ENCODE measurements at places on chromosomes 4 and X.

DNA sequence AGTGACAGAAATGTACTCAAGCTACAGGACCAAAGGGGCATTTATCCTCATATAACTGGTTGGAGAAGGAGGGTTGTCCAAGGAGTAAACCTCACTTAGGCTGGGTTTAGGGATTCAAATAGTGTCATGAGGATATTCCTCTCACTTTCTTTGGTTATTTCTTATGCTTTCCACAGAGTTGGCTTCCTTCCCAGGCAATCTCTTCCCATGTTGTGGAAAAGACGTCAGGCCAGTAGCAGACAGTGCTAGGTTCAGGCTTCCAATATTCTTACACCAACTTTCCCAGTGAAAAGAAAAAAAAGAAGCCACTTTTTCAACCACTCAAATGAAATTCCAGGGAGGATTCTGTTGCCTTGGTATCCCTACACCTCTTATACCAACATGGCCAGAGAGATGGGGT lies 653.0 kb downstream of the C4orf33 start:
- no peak for DNase-seq

GRCh38 chrX:119622356-119623232 lies 16.4 kb upstream of the NKRF start:
- DNase-seq: no peak

DNA sequence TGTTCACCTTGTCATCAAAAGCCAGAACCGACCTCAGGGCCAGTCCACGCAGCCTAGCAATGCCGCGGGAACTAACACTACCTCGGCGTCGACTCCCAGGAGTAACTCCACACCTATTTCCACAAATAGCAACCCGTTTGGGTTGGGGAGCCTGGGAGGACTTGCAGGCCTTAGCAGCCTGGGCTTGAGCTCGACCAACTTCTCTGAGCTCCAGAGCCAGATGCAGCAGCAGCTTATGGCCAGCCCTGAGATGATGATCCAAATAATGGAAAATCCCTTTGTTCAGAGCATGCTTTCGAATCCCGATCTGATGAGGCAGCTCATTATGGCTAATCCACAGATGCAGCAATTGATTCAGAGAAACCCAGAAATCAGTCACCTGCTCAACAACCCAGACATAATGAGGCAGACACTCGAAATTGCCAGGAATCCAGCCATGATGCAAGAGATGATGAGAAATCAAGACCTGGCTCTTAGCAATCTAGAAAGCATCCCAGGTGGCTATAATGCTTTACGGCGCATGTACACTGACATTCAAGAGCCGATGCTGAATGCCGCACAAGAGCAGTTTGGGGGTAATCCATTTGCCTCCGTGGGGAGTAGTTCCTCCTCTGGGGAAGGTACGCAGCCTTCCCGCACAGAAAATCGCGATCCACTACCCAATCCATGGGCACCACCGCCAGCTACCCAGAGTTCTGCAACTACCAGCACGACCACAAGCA lies 898 bp downstream of the UBQLN2 start:
- DNase-seq: peak; percentile 60

DNA sequence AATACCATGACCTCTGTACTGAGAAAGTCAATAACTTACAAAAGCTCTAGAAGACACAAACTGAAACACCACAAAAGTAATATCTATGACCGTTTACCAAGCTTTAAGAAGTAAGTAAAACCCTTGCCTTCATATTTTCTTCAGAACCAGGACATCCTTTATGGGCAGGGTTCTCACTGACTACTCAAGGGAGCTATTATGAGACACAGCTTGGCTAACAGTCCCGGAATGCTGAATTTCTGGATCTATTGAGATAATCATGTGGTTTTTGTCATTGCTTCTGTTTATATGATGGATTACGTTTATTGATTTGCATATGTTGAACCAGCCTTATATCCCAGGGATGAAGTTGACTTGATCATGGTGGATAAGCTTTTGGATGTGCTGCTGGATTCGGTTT lies 19.9 kb upstream of the CDS1 start:
- no peak for DNase-seq

DNA sequence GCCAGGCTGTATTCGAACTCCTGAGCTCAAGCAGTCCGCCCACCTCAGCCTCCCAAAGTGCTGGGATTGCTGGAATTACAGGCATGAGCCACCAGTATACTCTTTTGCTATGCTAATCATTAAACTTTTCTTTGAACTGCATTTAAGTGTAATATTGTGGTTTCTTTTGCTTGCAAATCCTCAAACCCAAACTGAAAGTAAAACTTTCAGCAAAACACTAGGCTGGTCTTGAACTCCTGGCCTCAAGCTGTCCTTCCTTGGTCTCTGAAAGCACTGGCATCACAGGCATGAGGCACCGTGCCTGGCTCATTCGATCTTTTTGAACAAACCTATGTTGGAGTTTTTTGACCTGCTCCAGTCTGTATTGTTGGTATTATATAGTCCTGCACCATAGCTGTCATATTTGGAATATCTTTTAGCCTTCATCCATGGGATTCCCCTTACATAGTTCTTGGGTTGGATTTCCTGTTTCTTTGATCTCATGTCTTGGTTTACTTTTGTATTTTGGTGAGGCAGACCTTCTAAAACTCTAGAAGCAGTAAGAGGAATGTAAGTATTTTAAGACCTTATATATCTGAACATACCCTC lies 34.1 kb downstream of the MOB1B start:
- no peak for DNase-seq

DNA sequence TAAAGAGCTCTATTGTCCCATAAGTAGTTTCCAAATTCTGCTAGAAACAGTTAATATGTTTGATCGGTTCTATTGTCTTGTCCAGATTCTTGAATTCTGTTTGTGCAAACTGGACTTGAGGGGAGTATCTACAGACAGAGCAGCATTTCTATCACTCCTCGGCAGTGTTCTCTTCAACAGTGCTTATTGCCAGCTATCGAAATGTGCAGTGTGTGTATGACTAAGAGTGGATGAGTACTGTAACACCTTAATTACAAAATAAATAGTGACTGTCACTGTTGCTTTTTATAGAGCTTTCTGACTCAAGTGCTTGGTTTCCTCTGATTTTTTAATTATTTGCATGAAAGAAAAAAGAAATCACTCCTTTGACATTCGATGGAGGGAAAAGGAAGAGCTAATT lies 274.6 kb downstream of the RPA4 start:
- peak; percentile 24 for DNase-seq

- DNase-seq: no peak
Measured at GRCh38 chr4:169040559-169041261, 30.7 kb upstream of the CBR4 start.

GRCh38 chr4:3013839-3014350 lies 50.5 kb downstream of the GRK4 start:
- DNase-seq: no peak

- DNase-seq: no peak
Measured at GRCh38 chr4:80878218-80878617, 152.3 kb upstream of the BMP3 start.

All from RKO (cell line).